ENCODE measurements at places on chromosomes 5 and 9. TPM values are rescaled to one million over a fixed set of nuclear protein-coding genes. Genes with fewer than 3 reads are reported as not detected.
A peak's percentile ranks its signal among the peaks of the same experiment; 100 is the strongest.

- no peak for DNase-seq
Measured at GRCh38 chr5:38892363-38892762, 46.6 kb downstream of the OSMR start.

GRCh38 chr9:37977851-37978480 lies 74.0 kb upstream of the SLC25A51 start:
- DNase-seq: no peak

- DNase-seq: no peak
Measured at GRCh38 chr5:72145348-72145747, 38.1 kb downstream of the MAP1B start.

GRCh38 chr9:130197888-130198287 lies 25.7 kb downstream of the NCS1 start:
- no peak for DNase-seq

GRCh38 chr5:138438724-138439476 lies at the start of gene REEP2:
Gene REEP2 (plus strand): TSS chr5:138439057. CDS start chr5:138439209, 152 bp downstream.
- peak; percentile 47 for DNase-seq

- no peak for DNase-seq
Measured at GRCh38 chr9:79286992-79287707, 284.6 kb upstream of the TLE4 start.

DNA sequence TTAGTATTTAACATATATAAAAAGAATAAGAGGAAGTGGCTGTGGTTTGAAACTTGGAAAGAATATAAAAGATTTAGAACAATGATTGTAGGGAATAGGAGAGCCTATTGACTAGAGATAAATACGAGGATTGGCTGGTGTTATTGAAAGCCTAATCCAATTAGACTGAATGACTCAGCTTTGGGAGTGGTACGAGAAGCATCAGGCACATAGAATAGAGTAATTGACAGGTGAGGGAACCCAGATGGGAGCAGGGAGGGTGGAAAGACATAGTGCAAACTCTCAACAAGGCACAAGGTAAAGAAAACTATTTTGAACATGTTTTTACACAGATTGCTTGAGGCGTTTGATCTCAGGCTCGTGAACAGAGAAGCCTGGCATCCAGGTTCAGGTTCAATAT lies 338.9 kb upstream of the KLF9 start:
- no peak for DNase-seq

GRCh38 chr9:125767349-125767748 lies 20.2 kb downstream of the PBX3 start:
- no peak for DNase-seq

GRCh38 chr5:33588654-33589372 lies 148.0 kb downstream of the TARS1 start:
- no peak for DNase-seq

GRCh38 chr9:6134661-6135180 lies 80.9 kb upstream of the IL33 start:
- DNase-seq: no peak

- DNase-seq: no peak
Measured at GRCh38 chr9:16120231-16120641, 567.4 kb downstream of the CCDC171 start.

DNA sequence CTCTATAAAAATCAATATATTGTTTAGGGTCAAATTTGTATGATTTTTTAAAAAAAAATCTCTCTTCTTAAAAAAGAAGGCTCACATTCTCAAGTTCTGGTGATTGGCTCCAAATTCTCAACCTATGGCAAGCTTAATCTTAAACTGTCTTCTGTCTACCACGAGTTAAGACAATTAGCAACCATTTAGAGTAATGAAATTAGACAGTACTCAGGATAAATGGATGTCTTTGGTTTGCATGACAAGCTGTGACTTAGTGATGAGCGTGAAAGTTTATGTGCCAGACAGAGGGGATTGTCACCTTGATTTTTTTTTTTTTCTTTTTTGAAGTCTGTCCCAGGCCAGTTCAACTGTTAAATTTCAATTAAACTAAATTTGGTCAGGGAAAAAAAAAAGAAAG lies 1632.3 kb downstream of the MAT2B start:
- no peak for DNase-seq

- DNase-seq: no peak
Measured at GRCh38 chr5:150623878-150624216, 16.6 kb upstream of the SYNPO start.

DNA sequence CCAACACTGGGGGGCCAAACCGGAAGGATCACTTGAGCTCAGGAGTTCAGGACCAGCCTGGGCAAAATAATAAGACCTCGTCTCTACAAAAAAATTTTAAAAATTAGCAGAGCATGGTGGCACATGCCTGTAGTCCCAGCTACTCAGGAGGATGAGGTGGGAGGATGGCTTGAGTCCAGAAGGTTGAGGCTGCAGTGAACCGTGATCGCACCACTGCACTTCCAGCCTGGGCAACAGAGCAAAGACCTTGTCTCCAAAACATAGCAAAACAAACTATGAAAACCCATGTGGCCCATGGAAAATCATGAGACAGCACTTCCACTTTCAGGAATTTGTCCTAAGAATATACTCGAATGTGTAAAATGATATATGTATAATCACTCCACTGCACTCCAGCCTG lies 6.1 kb downstream of the SETX start:
- no peak for DNase-seq

DNA sequence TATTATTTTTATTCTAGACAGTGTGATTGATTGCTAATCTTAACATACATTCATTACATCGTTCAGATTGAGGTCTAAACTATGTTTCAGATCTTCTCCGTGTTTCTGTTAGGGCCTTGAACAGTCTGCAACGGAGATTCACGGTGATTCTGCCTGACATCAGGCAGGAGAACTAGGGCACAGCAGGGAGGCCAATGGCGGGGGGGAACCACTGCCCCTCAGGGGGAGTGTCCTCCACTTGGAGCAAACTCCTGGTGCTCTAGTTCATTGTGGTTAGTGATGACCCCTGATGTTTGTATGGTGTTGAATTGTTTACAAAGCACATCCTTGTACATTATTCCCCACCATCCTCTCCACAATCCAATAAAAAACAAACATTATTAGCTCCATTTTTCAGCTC lies 173.5 kb downstream of the ZNF608 start:
- no peak for DNase-seq

DNA sequence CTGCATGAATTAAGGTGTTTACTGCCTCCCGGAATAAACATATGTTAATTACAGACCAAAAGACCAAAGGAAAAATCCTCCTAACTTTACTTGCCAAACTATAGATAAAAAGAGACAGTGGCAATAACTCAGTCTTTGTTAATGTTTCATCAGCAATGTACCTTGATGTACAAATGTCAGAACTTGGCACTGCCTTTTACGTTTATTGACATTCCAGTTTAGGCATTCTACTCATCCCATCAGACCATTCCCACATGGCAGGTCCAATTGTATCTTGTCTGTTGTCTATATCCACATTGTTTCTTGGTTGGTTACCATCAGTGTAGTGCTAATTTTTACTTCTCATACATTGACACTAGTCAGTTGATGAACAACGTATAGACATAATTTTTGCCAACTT lies 85.5 kb downstream of the TEX10 start:
- DNase-seq: no peak

DNA sequence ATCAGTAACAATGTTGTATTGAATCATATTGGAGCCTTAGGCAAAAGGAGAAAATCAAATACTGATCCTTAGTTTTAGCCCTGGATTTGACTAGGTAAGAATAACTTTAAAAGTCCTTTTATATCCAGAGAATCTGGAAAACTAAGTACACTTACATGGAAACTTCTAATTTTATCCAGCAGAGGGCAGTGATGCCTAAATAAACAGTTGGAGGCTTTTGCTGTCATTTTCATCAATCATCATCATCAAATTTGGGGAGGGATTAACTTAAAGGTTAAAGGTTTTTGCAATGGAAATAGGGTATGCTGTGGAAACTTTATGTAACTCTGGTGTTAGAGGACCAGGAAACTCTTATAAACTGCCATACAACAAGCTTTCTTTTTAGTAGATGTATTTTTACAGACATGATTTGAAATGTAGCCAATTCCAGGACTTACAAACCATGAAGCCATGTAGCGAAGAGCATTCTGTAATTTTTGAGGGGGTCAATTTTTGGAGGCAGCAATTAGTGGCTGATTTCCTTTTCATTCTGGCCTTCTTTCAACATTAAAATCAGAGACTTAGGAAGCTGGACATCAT lies 112.7 kb downstream of the OSTF1 start:
- DNase-seq: no peak

GRCh38 chr9:111386386-111386785 lies 56.4 kb upstream of the OR2K2 start:
- no peak for DNase-seq

DNA sequence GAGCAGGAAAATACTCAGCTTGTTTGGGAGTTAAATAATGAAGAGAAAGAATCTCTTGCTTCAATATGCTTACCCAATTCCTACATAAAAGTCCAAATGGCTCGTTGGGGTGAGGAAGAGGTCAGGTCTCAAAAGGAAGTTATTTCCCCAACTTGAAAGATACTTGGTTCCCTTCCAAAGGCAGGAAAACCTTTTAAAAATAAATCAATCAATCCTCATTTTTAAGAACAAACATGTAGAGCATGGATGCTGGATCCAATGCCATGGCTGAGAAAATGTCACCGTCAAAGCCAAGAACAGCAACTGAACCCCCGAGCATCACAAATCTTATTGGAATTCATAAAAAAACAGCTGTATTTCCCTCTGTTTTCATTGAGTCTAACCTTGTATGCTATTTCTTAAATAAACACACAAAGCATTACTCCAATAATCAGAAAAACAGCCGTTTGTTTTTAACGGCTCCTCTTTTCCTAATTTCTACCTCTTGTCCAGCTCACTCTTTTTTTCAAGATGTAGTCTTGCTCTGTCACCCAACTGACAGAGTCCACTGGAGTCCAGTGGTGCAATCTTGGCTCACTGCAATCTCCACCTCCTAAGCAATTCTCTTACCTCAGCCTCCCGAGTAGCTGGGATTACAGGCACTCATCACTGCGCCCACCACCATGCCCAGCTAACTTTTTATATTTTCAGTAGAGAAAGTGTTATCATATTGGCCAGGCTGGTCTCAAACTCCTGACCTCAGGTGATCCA lies 140.7 kb downstream of the GNA14 start:
- no peak for DNase-seq

DNA sequence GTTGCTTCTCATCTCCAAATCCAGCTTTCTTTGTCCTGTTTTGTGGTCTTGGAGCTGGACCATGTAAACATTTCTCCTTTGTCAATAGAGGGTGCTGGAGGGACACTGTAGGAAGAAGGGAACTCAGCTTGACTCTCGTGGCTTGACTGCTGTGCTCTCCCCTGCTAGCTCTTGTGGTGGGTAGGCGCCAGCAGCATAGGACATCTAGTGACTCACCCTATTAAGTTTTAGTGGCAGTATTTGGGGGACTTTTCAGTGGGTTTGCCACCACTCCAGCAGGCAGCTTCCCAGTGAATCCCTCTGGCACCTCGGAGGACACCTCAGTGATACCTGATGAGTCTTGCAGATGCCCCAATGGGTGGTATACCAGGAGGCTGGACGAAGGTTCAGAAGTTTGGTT lies 97.8 kb downstream of the TSSK1B start:
- DNase-seq: no peak

DNA sequence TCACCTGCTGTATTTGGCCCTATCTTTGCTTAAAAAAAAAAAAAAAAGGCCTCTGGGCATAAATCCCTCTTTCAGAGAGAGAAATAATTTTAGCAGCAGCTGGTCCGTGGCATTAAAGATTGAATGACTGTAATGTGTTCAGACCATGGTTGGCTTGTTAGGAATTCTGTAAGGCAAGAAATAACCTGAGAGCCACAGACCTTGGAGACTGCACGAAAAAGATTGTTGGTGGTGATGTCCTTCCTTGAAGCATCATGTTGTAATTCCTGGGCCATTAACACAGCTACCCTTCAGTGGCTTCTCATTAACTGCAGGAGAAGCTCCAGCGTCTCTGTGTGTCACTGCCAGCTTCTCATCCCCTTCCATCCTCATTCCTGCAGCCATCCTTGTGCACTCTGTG lies 79.0 kb downstream of the SGCD start:
- no peak for DNase-seq

DNA sequence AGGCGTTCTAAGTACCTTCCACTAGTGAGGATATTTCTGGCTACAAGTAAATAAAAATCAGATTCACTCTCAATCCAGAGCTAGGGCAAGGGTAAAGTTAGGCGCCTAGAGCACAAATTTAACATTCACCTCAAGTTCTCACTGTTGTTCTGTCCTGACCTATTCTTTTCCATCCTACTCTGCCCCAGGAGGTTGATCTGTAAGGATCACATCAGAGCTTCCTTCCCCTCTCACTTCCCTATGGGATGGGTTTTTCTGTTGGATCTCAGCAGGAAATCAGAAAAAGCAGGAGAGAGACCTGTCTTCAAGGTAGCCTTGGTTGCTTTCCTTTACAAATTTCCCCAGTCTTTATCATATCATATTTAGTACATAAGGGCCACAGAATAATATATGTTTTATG lies 316.7 kb downstream of the GABRG2 start:
- no peak for DNase-seq

The SMC5 gene
- polyA plus RNA-seq: 27.3 TPM

The HRH2 gene
- polyA plus RNA-seq: 2.6 TPM

The LCN2 gene
- polyA plus RNA-seq: 0.46 TPM

The CDKN2B gene
- polyA plus RNA-seq: 5.7 TPM

The SPATA31D4 gene
- polyA plus RNA-seq: not detected

The RNF145 gene
- 62.6 TPM for polyA plus RNA-seq

The ECM2 gene
- 91.4 TPM for polyA plus RNA-seq
